Fibroblast of villous mesenchyme (primary cell): ENCODE measurements at places on chromosomes 5 and 9. TPM values are rescaled to one million over a fixed set of nuclear protein-coding genes. Genes with fewer than 3 reads are reported as not detected.

TNFAIP8 gene
- 12.1 and 17.4 TPM in 2 replicates for total RNA-seq

CCDC192 gene
- not detected in 2 replicates for total RNA-seq

PDLIM4 gene
- total RNA-seq: 42.8 and 97.2 TPM in 2 replicates

DNA sequence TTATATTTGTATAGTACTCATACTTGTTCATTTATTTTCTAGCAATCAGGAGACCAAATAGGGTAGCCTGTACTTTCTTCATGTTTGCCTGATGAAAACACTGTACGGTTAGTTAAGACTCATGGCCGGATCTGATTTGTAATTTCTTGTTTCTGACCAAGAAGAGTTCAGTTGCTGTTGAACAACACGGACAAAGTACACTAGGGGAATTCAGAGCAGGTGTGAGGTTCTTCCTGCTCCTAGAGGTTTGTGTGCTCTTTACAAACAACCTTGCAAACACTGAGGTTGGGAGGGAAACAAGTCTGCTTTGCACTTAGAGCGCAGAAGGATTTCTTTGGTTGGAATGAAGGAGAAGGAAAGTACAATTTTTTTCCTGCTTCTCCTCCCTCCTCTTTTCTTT lies 69.7 kb downstream of the TRIO start:
- no peak for DNase-seq

DNA sequence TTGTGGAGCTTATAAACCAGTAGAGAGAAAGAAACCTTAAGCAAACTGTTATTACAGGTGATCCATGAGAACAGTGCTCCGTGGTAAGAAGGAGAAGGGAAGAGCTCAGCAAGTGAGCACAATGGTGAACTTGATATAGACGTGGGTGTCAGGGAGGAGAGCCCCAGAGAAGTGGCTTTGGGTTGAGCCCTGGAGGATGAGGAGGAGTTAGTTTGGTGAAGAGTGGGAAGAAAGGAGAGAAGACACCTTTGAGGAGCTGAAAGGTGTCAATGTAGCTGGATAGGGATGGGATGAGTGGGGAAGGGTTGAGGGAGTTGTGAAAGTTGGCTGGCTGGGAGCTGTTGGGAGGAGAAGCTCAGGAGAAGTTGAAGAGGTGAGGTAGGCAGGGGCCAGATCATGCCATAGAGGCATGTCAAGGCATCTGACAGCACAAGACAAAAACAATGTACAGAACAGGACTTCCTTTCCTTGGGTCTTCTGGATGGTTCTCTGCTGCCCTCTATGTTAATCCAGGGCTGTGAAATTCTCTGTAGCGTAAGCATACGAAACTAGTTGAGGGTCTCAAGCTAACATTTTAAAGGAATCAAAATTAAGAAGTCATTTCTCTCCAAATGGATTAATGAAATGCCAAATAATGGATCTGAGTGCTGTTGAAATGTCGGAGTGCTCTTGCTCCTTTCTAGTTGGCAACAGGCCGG lies 501.9 kb downstream of the KDM4C start:
- no peak for DNase-seq

GRCh38 chr9:136644593-136645351 lies 17.9 kb upstream of the EGFL7 start:
- peak; percentile 86 for DNase-seq

GRCh38 chr9:99231711-99232110 lies 9.6 kb downstream of the SEC61B start:
- no peak for DNase-seq
